ENCODE measurements at places on chromosomes 12 and 14.
A peak's percentile ranks its signal among the peaks of the same experiment; 100 is the strongest.

DNA sequence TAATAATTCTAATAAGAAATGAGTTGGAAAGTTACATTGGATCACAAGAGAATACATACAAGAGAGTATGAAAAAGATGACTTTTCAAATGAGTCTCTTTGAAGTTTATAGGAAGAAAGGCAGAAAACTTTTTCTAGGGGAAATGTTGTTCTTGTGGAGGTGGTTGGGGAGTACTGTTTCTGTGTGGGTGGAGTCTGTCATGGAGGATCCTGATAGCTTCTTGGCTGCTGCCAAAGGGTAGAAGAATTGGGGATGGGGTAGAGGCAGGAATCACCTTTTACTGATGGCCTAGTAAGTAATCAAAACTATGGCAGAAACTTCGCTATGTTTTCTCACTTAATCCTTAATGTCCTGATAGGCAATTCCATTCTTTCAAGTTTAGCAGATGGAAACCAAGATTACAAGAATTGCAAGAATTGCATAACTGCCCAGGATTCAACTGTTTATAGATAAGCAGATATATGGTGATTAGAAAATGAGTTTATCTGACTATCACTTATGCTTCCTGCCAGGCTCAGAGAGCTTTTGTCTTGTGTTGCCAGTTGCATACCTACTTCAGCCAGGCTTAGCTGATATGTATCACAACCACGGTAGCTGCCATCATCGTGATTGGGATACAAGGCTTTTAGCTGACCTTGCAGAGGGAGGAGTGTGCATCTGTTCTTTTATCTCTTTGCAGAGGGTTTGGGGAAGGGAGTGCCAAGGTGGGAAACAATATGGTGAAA, 463.9 kb downstream of the TMTC2 start:
- no peak for DNase-seq

- peak; percentile 17 for DNase-seq
These were observed 49.0 kb upstream of the MSRB3 start for GRCh38 chr12:65229441-65229840.

- DNase-seq, result no peak
These were observed 155.5 kb downstream of the PTCSC3 start for GRCh38 chr14:36021030-36021422.

- DNase-seq, result no peak
These were observed 14.3 kb upstream of the KRT73 start for GRCh38 chr12:52632656-52633055.

DNA sequence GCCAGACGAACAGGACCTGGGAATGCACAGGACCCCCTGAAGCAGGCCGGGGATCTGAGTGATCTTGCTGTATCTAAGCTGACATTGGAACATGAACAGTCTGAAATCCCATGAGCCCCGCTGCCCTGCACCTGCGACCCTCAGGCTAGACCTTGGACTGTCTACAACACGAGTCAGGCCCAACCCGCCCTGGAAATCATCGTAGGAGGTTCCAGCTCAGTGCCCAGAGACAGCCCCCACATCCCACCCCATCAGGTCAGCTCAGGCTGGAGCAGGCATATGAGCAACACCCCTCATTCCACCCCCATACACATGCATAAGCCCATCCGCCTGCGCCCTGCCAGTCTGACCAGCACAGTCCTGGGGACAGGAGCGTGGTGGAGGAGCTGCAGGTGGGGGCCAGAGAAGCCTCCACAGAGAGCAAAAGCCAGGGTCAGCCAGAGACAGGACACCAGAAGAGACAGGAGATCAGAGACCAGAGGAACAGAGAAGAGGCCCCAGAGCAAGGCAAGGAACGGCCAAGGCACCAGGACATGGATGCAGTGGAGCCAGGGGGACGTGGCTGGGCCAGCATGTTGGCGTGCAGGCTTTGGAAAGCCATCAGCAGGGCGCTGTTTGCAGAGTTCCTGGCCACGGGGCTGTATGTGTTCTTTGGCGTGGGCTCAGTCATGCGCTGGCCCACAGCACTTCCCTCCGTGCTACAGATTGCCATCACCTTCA, at the start of gene AQP6:
AQP6 (plus strand) TSS at position 307 of the 720 bp plus-strand sequence; CDS start at position 534, 227 bp downstream.
- DNase-seq, result no peak

GRCh38 chr12:12384571-12385340, 27.9 kb downstream of the BORCS5 start:
- no peak for DNase-seq

DNA sequence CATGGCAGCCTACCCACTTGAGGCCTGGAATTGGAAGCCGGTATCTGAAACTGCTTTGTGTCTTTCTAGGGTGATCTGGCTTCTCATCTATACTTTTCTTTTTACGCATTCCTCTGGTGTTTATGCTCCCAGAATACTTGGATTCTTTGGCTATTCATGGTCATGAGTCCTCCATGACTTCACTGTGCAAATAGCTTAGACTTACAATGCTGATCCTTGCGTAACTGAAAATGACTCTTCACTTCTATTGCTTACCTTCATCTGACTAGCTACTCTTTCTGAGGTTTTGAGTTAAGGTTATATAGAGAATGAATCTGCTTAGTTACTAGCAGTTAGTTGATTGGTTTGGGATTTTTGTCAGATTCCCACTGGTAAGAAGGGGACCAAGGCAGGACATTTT, 121.7 kb upstream of the NOVA1 start:
- no peak for DNase-seq

GRCh38 chr14:105709281-105710118, 183.1 kb downstream of the TMEM121 start:
- no peak for DNase-seq

GRCh38 chr14:68266998-68267397, 447.4 kb downstream of the RAD51B start:
- no peak for DNase-seq

GRCh38 chr12:51841727-51842126, 6.8 kb downstream of the FIGNL2 start:
- DNase-seq, result no peak

GRCh38 chr12:89213139-89213538, 139.2 kb downstream of the DUSP6 start:
- no peak for DNase-seq

- DNase-seq, result no peak
These were observed 1.0 kb downstream of the IGFBP6 start for GRCh38 chr12:53098354-53098981.

DNA sequence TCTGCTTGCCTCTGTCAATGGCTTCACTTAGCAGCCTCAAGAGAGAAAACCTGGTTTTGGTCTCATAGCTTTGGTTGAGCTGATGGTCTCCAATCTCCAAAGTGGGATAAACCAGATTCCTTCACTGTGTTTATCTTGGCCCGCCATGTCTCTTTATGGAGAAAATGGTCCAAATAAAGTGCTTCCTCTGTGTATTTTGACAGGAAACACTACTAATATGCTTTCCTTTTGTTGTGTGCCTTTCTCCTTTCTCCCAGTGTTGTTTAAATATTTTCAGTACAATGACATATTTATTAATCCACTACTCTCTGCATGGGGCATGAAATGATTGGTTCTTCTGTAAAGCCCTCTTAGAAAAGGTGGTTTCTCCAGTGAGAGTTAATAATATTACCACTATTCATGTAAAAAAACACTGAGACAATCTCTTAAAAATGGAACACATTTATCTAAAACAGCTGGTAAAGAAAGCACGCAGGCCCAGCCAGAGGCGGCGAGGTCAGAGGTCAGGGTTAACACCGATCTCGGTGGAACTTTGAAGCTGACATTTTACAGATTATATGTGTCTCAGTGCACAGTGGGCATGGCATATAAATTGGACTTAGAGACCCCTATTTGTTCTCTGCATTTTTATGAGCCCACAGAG, 24.2 kb downstream of the TMEM30B start:
- DNase-seq, result no peak

GRCh38 chr14:104694475-104694950, 5.1 kb downstream of the INF2 start:
- no peak for DNase-seq

GRCh38 chr12:27866373-27867101, 86.5 kb upstream of the MANSC4 start:
- no peak for DNase-seq

DNA sequence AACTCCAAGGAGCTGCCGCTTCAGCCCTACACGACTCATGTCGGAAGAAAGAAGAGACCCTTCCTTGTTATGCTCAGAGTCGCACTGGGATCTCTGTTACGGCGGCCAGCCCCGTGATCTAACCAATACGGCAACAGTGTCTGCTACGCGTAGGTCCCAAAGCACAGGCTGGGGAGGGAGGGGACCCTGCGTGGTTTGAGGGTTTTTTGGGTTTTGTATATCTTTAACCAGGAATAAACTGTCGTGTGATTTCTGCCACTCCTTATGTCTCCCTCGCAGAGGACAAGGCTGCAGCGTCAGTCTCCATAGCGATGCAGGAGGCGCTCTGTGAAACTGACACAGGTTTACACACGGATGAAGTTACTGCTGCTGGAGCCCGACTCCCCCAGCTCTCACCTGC, 60.0 kb upstream of the DIO3 start:
- DNase-seq, result no peak

GRCh38 chr12:55314043-55314442, at the start of gene OR6C1:
Gene OR6C1, plus strand, starts transcription at chr12:55314343. Its CDS starts 6,257 bp downstream, at chr12:55320600.
- DNase-seq, result no peak
